ENCODE measurements at places on chromosomes 11 and 22.

- DNase-seq: no peak
Observed at GRCh38 chr22:38272373-38273134, at the start of gene TMEM184B. TSS of gene TMEM184B (minus strand) at chr22:38273010. CDS start at chr22:38247961, 25,049 bp downstream.

- DNase-seq: no peak
Observed at GRCh38 chr11:90242894-90243416, 20.1 kb upstream of the CHORDC1 start.

DNA sequence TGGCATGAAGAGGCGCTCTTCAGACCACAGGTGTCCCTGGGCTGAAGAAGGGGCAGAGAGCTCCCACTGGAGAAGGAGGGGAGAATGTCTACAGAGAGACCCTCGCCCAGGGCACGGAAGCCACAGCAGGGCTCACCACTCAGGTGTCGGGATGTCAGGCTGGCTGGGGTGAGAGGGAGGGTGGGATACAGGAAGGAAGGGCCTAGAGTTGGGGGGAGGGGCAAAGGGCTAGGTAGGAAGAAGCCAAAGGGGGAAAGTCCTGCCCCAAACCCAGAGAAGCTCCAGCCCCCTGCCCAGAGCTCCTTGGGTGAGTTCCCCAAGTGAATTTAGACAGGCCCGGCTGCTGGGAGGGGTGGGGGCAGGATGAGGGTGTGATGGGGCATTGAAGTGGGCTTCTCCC is 232.0 kb downstream of the CEP164 start:
- DNase-seq: no peak

- DNase-seq: no peak
Observed at GRCh38 chr22:38298312-38299005, 18.8 kb downstream of the CSNK1E start.

GRCh38 chr11:4508886-4509285 is 26.4 kb downstream of the OR52K1 start:
- no peak for DNase-seq

Measured in AG04449 (cell line).